ENCODE measurements at places on chromosomes 2 and 18. TPM values are rescaled to one million over a fixed set of nuclear protein-coding genes. Genes with fewer than 3 reads are reported as not detected.

KIF1A gene
- total RNA-seq, result not detected

REG3A gene
- not detected for total RNA-seq

SULT1C4 gene
- total RNA-seq, result not detected

CTAGE1 gene
- total RNA-seq, result under 0.01 TPM

GALR1 gene
- total RNA-seq, result not detected

INO80B gene
- 26.6 TPM for total RNA-seq

LRP2 gene
- not detected for total RNA-seq

PSMA8 gene
- not detected for total RNA-seq

SMAD2 gene
- total RNA-seq, result 76.6 TPM

PCARE gene
- not detected for total RNA-seq

CD226 gene
- 0.53 TPM for total RNA-seq

ONECUT2 gene
- under 0.01 TPM for total RNA-seq

B3GNT2 gene
- 61.7 TPM for total RNA-seq

DHRS9 gene
- 19.1 TPM for total RNA-seq

Measured in bronchial epithelial cell (primary cell).